Stimulated activated CD4-positive, alpha-beta T cell treated with anti-CD3 and anti-CD28 coated beads, Interleukin-1b, Interleukin-23, amount 100 ng/mL, for 1 hour (primary cell): ENCODE measurements at places on chromosomes 2 and 18.

GRCh38 chr18:58067601-58068000 is 23.6 kb downstream of the NEDD4L start:
- DNase-seq = no peak

GRCh38 chr2:10126632-10127026 is 4.1 kb downstream of the RRM2 start:
- DNase-seq = no peak

DNA sequence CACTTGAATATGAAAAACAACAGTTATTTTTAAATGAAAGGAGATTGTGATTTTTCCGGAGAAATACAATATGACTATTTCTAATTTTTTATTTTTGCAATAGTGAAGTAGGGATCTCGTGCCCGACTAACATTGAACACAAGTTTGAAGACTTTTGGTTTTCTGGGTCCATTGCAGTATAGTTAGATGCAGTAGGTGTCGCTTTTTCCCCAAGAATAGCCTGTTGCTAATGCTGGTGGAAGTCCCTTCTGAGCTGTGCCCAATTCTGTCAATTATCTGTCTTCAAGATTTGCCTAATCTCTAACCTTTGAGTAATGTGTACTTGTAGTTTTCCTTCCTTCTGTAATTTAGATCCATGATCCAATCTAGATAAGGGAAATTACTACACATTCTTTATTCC is 36.5 kb downstream of the SEMA4F start:
- DNase-seq = no peak

- no peak for DNase-seq
Observed at GRCh38 chr18:74392323-74392722, 64.8 kb downstream of the DIPK1C start.

DNA sequence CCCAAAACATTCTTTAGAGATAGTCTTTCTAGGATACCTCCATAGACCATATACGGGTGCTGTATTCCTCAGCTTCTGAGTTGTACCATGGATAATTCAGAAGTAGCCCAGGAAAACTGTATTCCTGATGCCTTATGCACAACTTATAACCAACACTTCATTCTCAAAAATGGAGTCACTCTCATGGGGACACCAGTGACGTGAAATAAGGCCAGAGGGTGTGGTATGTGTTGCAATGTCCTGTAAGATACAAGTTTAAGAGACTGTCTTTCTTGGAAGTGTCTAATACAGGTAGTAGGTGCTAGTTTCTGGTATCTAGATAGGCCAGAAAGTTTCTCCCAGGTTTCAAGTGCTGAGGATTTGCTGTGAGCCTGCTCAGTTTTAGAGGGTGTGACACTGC is 36.1 kb downstream of the COX7A2L start:
- no peak for DNase-seq

- DNase-seq = no peak
Observed at GRCh38 chr2:215775106-215775505, 238.2 kb downstream of the MREG start.

GRCh38 chr2:119301413-119301812 is 65.2 kb downstream of the C2orf76 start:
- DNase-seq = no peak

DNA sequence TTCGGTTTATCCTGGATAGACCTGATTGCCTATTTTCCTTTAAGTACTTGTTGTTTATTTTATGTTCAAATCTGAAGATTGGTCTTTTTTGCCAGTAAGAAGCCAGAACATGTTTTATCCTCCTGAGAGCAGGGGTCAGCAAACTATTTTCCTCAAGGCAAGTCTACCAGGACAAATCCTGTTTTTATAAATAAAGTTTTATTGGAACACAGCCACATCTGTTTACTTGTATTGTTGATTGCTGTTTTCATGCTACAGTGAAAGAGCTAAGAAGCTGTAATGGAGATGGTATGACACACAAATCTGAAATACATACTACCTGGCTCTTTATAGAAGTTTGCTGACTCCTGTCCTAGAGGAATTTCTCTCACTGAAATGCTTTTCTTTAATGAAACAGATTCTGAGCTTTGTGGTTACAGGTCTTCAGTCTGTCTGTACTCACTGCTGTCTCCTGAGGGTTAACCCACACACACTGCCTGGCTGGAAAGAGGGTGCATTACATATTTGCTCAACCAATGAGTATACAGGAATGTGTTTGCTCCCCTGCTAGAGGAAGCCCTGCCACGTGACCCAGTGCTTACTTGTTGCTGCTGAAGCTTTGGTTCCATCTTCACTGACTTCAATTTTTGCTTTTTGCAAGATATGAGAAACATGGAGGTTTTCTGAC is 22.6 kb downstream of the MRPL44 start:
- DNase-seq = no peak

DNA sequence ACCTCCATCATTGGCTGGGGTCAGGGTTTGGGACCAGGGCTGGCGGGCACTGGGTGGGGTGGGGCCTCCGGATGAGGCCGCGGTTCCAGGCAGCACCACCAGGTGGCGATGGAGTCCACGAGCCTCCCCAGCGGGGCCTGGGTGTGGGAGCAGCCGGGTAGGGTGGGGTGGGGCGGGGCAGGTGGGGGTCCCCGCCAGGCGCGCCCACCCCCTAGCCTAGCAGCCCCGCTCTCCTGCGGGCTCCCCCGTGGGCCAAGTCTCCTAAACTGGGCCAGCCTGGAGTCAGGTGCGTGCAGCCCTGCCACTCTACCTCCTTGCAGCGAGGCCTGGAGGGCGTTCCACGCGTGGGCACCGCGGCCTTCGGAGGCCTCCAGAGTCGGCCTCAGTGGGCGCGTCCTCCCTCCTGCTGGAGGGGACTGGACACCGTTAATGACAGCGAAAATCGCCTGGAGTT is 187.5 kb downstream of the TWIST2 start:
- DNase-seq = peak; percentile 26

DNA sequence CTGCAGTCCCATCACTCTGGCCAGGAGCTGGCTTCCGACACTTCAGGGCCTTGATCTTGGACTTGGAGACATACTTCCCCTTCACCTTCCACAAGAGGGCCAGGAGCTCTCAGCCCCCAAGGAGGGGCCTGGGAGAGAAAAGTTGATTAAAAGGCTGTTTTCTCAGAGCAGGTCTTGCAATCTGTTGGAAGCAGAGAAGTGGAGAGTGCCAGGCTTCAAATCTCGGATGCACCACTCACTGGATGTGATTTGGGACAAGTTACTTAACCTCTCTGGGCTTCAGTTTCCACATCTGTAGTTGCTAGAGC is 255.3 kb downstream of the CYP26B1 start:
- no peak for DNase-seq

- peak; percentile 7 for DNase-seq
Observed at GRCh38 chr2:121071034-121071504, 213.9 kb downstream of the TFCP2L1 start.

DNA sequence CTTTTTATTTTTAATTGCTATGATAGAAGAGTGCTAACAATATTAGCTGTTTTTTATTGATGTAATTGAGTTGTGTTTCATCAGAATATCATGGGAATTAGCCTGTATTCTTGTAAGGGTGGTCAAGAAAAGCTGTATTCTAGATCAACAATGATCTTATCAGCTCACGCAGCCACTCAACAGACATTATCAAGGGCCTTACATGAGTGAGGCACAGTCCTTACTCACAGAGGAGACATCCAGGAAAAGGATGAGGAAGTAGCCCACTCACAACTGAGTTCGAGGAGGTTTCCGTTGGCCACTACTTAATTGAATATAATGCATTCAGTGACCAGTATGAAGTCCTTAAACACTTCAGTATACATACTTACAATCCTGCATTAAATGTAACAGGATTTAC is 152.5 kb downstream of the AFF3 start:
- DNase-seq = no peak

GRCh38 chr2:32237996-32238395 is 26.7 kb downstream of the NLRC4 start:
- no peak for DNase-seq

DNA sequence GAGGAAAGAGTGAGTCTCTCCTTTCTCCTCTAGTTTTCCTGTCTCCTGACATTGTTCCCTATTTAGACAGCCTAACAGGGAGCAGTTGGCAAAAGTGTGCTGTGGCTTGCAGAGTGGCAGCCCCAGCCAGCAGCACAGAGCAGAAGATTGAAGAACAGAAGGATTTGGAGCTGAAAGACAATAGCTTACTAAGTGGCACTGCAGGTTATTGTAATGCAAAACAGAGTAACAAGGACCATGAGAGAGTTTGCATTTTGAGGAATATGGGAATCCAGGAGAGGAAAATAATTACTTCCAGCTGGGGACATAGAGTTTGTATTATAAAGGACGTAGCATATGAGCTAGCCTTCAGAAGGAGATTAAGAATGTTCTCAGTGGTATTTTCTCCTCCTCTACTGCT is 342.4 kb downstream of the AKAIN1 start:
- DNase-seq = no peak
